PC-3 (cell line): ENCODE measurements at places on chromosomes 12 and 14.

GRCh38 chr12:59977779-59978178 lies 381.9 kb downstream of the SLC16A7 start:
- peak; percentile 4 for DNase-seq

GRCh38 chr14:92582706-92583452 lies 69.3 kb downstream of the RIN3 start:
- no peak for DNase-seq

DNA sequence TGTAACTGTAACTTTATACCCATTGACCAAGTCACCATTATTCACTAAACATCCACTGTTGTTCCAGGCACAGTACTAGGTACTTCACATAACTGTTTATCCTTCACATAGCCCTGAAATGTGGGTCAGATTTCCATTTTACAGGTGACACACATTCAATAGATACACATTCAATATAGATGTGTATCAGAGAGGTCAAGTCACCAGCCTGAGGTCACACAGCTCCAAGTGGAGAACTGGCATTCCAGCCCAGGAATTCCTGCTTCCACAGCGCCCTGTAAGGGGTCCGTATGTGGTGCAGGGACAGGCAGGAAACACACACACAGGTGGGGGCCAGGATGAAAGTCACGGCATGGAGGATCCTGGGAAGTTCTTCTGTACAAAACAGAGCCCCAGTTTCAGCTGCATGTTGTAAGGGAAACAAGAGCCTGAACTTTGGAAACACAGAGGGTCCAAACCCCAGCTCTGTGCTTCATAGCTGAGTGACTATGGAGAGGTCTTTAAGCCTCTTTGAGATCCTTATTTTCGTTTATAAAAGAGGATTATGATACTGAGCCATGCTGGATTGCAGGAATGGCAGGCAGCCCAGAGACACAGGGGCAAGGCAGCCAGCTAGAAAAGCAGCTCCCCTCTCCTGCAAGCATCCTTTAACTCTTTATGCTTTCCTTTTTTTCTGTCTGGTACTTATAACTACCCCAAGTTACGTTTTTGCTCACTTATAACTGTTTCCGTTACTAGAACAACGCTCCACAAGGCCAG lies 50.3 kb upstream of the DICER1 start:
- no peak for DNase-seq

DNA sequence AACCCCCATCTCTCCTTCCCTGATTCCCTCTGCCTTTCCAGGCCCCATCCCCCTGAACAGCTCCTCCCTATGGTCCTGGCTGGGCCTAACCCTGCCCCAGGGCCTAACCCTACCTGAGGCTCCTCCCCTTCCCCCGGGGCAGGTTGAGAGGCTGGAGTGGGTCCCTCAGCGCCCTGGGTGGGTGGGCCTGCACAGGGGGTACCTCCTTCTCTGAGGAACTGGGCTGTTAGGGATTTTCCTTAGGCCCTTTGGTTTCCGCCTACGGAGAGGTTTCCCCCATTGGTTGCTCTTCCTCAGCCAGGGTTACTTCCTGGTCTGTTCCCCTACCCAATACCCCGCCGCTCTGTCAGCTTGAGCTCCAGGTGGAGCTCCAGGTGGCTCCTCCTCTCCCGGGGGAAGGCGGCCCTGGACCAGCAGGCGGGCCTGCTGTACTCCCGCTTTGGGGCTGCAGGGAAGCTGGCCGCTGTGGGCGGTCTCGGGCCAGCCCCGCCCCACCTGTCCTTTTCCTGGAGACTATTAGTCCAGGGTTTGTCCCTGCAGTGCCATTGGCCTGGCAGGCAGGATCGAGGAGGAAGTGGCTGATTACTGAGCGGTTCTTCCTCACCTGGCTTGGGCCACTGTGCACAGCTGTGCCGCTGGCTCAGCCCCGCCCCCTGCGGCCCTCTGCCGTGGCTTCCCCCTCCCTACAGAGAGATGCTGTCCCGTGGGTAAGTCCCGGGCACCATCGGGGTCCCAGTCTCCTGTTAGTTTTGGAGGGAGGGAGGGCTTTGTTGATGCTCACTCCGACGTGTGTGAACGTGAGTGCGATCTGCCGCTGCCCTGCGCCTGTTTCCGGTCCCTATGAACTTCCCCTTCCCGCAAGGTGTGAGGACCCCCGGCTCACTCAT lies 2.5 kb downstream of the C12orf57 start:
- DNase-seq: peak; percentile 94

DNA sequence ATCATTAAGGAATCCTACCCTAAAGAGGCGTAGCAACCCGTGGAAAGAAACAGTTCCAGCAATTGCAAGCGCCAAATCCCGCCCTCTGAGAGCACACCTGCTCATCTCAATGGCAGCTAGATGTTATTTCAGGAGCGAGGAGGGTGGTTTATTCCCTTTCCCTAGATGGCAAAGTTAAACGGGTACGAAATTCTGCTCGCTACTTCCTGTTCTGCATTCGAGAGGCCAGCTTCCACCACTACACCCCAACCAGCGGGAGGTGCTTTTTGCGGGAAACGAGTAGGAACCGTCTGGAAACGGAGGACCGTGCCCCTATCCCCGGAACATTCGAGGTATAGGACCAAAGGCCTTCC lies 536 bp downstream of the VPS29 start:
- peak; percentile 60 for DNase-seq

GRCh38 chr14:63288853-63289252 lies 29.9 kb downstream of the GPHB5 start:
- no peak for DNase-seq

GRCh38 chr12:67352682-67353081 lies 83.5 kb downstream of the CAND1 start:
- peak; percentile 14 for DNase-seq

DNA sequence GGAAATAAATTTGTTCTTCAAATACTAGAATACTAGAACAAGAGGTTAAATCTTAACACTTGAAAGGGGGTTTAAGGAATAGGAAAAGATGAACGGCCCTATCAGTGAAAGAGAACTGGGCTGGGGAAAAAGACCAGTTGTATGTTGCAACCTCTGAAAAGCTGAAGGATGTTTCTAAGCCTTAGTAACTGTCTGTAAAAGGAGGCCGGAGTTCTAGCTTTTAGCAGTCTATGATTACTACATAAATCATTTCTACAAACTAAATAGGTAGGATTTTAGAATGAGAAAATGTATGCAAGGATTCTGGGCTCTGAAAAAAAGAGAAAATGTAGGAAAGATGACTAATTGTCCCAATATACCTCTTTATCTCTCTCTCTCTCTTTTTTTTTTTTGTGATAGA lies 4.9 kb downstream of the CERS5 start:
- DNase-seq: no peak

DNA sequence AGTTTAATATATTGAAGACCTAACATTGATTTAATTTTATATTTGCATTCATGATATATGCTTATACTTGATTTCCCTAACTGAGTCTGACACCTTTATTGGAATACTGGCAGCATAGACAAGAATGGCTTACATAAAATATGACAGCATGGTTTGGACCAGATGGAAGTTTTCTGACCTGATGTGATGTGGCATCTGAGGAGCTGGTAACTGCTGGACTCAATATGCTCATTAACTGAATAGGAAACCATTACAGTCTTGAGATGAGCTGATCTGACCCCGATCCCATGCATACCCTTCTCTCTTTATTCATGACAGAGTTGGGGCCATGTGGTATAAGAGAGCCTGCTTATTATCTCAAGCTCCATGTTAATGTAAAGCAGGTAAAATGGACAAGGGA lies 604.8 kb upstream of the SEL1L start:
- no peak for DNase-seq

- peak; percentile 41 for DNase-seq
These were observed 41.0 kb downstream of the ZCRB1 start for GRCh38 chr12:42284876-42285275.

- no peak for DNase-seq
These were observed 103.5 kb downstream of the METTL25 start for GRCh38 chr12:82461836-82462235.

- DNase-seq: no peak
These were observed 212.6 kb upstream of the SLC16A7 start for GRCh38 chr12:59383079-59383822.

GRCh38 chr12:96233939-96234461 lies 39.8 kb downstream of the ELK3 start:
- no peak for DNase-seq

DNA sequence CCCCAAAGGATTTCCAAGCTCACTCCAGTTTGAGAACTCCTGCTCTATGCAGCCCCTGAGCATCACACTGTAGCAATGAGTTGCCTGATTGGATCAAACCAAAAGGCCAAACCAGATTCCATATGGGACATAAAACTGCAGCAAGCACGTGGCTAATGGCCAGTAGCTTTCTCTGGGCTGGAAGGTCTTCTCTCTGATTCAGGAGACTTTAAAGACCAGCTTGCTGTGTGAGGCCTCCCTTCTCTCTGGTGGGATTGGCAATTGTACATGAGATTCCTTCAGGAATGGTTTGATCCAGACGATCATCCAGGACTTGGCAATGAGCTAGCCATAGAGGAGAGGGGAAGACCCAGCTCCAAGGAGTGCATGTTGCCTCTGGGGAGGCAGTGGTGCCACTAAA lies 50.2 kb downstream of the WSCD2 start:
- no peak for DNase-seq

GRCh38 chr12:33988197-33988805 lies 34.0 kb upstream of the ALG10 start:
- DNase-seq: no peak

DNA sequence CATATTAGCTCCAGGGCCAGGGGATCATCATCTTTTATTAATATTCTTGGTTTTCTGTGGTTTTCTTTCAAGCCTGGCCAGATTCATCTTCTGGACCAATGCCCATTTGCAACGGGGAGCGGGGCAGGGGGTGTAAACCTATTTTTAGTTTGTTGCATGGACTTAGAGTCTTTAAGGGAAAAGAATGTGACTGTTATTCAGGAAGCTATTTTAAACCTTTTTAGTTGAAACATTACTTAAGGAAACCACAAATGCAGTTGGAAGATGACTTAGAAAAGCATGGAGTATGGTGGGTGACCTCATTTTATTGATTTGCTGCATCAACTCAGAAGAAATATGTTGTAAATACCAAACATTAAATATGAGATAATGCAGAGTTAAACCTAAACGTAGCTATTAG lies 368.4 kb upstream of the E2F7 start:
- no peak for DNase-seq

DNA sequence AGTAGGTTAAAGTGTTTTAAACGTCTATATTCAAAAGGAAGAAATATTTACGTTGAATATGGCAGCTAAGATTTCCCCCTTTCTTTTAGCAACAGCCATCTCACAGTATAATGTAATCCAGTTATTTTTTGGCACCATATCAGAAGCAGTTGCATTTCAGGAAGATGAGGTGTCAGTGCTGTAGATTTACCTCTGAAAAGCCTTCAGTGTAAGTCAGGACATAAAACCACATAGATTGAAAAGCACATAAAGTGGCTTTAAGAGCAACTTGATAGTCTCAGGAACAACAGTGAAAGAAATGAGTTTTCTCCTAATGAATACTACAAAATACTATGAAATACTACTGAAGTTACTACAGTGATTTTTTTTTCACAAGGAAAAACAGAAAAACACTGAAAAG lies 6.9 kb downstream of the MLH3 start:
- peak; percentile 74 for DNase-seq

- no peak for DNase-seq
These were observed 12.3 kb downstream of the UBE2N start for GRCh38 chr12:93429448-93429847.

GRCh38 chr14:54086767-54087166 lies 130.1 kb upstream of the BMP4 start:
- DNase-seq: no peak

DNA sequence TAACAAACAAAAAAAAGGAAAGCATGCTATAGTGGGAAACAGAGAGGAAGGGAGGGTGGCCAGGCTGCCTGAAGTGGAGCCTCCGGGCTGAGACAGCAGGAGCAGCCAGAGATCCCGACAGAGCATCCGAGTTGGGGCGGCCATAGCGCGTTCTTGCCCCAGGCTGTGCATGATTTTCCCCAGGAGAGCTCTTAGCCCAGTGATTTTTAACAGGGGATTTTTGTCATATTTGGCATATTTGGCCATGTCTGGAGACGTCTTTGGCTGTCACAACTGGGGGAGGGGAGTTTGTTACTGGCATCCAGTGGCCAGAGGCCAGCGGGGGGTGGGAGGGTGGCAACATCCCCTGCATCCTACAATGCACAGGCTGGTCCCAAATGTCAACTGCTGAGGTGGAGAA lies 23.6 kb downstream of the BDKRB1 start:
- no peak for DNase-seq

- DNase-seq: no peak
These were observed 151.9 kb downstream of the LRRK2 start for GRCh38 chr12:40376533-40377267.

DNA sequence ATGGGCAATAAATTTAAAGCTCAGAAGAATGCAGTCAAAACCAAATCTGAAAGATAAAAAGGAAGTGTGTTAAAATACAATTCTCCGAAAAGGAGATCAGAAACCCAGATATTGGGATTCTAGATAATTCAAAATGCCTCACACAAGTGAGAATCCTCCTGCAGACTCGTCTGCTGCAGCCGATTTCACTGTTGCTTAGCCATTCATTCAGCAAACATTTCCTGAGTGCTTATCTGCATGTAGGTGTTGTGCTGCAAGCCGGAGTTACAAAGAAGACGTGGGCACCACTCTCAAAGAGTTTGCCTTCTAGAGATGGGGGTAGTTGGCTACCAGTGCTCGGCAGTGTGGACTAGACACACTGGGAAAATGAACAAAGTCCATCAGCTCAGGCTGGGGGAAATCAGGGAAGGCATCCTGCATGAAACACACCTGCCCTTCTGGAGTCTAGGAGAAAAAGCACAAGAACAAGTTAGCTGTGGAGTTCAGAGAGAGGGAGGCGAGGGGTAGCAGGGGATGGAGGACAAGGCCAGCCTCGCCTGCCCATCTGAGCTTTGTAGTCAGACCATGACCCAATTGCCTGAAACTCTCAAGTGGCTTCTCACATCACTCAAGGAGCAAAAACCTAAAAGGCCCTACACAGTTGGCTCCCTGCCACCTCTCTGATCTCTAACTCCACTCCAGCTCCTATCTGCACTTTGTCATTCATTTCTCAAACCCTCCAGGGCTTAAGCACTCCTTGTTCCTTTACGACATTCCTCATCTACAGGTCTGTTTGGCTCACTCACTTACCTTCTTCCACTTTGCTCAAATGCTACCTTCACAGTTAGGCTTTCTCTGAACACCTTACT lies 310.0 kb upstream of the DDHD1 start:
- peak; percentile 37 for DNase-seq

DNA sequence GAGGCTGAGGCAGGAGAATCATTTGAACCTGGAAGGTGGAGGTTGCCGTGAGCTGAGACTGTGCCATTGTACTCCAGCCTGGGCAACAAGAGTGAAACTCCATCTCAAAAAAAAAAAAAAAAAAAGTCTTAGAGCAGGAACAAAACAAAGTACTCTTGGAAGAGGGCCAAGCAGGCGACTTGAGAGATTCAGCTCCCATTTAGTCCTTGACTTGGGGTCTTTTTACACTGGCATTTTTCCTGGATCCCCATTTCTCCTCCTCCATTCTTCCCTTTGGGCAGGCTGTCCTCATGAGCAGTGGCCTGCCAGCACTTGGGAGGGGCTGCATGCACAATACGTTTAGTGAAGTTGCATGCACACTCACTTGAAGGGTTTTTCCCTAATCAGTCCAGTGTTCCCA lies 72.9 kb downstream of the C14orf132 start:
- DNase-seq: no peak

DNA sequence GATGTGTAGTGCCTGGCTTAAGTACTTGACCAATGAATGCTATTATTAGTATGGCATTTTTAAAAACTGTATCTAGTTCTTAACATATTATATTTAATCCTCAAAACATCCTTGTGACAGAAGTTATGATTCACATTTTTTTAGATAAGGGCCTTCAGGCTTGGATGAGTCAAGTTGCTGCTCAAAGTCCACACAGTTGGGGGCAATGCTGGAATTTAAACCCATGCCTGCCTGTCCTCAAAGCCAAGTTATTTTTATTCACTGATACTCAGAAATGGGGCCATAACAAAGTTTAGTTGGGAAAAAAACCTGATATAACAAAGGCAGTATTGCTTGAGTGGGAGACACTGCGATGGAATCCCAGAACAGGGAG lies 50.6 kb downstream of the RFX4 start:
- peak; percentile 27 for DNase-seq
